RWPE2 (cell line): ENCODE measurements at places on chromosomes 2 and 18.
A peak's percentile ranks its signal among the peaks of the same experiment; 100 is the strongest.

- DNase-seq, result no peak
These were observed 638.7 kb downstream of the ZEB2 start for GRCh38 chr2:143881246-143881645.

- DNase-seq, result no peak
These were observed 395.0 kb downstream of the ZEB2 start for GRCh38 chr2:144124882-144125281.

GRCh38 chr18:70653671-70654070 lies 364.8 kb downstream of the SOCS6 start:
- no peak for DNase-seq

- no peak for DNase-seq
These were observed 65.2 kb downstream of the ZEB2 start for GRCh38 chr2:144454466-144455287.

- DNase-seq, result no peak
These were observed 20.2 kb downstream of the CHST10 start for GRCh38 chr2:100397118-100397860.

DNA sequence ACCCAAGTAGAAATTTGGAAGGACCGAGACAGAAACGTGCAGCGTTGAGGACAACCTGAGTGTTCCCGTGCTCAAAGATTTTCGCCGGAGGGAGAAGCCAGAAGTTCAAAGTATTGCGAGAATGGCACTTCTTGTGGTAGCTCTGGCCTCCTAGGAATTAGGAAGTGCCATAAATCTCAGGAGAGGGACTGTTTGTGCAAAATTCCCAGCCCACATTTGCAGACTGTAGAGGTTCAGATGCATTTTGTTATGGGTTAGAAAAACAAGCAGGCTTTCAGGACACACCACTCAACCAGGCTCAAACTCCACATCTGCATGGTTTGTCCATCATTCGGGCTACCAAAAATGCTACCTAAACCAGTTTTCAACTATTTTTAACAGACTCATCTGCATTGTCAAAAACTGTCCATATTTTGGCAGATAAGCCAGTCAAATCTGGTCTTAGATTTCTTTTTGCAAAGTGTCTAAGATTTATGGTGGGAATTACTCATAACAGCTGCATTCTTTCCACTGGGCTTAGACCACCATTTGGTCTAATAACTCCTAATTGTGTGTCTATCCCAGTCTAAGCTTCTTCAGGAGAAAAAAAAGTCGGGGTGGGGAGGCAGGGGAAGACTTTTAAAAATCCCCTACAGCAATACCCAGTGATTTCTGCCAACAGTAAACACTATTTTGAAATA lies 422.9 kb downstream of the ARHGAP15 start:
- no peak for DNase-seq

DNA sequence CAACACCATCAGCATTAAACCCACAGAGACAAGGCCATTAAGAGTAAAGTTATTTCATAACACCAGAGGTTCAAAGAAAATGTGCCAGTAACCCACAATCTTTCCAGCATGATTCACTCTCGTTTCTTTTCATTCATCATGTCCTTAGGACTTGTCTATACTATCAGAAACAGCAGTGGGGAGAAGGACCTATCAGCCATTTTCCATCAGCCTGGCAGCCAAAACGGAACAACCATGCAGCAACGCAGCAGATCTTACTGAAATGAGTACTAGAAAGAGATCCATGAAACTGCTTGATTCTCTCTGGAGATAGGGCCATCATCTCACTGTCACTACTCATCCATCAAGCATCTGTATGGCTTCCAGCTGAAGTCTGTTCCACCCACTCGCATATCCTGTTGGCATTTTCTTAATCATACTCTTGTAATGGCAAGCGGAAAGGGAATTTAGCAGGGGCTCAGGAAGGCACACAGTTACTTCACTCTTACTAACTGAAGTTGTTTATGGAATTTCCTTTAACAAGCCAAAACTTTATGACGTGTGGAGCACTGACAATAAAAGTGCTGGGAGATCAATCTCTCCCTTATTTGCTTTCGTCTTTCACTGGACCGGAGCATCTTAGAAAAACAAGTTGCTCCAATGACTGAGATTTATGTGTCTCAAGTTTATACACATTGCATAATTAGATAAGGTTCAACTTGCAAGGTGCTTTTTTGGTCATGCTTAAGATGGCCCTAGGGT lies 69.7 kb downstream of the EPHA4 start:
- DNase-seq, result no peak

- DNase-seq, result no peak
These were observed 539 bp downstream of the CYP27A1 start for GRCh38 chr2:218782528-218782844.

DNA sequence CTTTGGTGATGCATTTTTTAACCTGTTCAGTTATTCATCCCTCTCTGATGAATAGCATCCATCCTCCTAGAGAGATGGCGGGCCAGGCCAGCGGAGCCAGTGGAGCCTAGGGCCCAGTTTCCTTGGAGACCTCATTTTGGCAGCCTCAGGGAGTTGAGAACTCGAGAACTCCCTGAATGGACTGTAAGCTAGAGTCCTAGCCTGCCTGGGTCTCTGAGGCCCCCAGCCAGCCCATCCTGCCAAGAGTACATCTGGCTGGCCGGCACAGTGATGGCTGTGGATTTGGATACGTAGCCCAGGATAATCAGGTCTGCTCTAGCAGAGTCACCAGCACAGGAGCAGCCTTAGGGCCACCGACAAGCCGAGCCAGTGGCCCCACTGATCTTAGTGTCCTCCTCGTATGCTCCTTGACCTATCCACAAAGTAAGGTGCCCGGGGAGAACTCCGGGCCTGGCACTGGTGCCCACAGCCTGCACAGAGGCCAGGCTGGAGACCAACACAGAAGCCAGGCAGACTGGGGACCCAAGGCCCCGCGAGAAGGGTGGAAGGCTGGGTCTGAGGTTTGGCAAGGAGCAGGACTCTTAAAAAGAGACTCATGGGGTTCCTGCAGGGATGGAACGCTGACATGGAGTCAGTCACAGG lies 110.5 kb upstream of the MCFD2 start:
- no peak for DNase-seq

DNA sequence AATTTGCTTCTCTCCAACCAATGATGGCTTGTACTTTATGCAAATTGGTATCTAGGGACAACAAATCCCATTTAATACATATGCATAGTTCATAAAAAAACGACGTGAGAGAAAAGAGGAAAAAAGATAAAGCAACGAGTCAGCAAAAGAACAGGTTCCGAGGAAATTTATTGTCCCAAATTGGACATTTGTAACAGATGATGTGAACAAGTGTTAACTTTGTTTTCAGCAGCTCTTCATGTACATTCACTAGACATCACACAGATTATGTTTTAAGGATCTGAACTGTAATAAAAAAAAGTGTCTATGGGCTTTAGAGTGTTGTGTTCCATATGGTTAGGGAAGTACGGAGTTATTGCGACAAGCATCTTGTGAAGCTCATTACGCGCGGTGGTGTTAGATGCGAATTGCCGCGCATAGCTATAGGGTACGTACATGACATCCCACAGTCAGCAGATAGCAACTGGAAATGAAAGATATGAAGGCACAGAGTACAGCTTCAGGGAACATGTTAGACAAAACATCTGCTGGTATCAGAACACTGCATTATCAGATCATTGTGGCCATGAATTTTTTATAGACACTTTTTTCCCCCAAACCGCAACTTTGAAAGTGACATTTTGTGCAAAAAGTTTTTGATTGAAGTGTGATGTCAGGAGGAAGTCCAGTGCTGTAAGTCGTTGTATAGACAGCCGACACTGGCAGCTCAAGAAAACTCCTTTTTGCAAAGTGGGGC lies 1073.1 kb upstream of the FANCL start:
- DNase-seq, result no peak

DNA sequence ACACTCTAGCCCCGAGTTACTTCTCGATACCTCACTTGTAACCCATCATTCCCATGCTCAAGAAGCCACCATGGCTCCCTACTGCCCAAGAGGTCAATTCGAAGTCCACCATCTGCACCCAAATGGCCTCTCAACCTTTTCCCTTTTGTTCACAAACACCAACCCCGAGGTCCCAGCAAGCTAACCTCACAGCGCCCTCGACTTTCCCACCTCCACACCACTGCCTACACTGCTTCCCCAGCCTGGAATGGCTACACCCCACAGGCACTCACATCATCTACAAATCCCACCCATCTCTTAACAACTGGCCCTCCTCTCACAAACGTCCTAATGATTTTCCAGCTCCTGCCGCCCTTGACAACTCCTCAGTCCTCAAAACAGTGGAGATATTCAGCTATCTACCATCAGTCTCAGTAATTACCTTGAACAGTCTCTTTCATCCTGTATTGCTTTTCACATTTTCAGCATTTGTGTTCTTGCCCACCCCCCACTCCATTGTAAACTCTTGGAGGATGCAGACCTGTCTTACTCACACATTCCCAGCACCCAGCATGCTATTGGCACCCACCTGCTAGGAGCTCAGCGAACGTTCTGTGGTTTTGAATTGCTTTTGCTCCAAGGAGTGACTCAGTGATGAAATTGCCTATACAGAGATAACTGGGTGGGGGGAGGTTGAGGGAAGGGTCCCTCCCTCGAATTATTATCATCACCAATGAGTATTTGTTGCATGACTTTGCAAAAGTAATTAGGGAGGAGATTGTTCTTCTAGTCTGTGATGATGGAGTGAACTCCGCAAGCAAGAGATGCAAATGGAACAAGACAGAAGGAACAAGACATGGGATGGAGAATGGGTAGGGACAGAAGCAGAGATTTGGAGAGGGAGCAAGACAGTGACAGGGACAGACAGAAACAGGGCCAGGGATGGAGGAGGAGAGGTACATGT lies 106.8 kb downstream of the CYP26B1 start:
- peak; percentile 76 for DNase-seq

DNA sequence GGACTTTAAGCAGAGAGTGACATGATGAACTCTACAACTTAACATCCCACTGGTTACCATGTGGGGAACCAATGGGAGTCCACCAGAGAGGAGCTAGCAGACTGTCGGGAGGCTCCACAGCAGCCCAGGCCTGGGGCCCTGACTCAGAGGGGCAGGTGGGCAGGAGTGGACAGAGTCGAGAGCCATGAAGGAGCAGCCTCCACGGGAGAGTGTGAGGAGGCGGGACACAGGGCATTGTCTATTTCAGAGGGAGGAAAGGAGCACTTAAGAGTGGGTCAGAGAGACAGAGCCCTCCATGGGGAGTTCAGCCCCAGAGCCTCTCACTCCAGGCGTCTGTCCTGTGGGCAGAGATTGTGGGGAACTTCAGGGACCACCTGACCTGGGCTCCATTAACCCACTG lies 118.7 kb downstream of the CYP26B1 start:
- DNase-seq, result peak; percentile 23

DNA sequence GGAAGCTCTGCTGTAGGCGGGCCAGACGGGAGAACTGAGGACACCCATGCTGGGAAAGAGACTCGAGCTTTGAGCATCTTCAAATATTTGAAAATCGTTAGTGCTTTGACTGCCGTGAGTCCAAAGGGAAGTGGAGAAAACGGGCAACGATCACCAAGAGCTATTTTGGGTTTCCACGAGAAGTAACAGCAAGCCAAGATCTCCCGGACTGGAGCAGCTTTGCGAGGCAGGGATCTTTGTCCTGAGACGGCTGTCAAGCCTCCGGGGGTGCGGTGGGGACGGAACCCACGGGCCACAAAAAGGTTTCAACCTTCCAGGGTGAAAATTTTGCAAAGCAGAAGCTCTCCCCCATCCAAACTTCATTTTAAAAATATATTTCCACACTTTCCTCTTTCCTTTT lies 195.8 kb downstream of the NDUFA10 start:
- no peak for DNase-seq

GRCh38 chr2:223669453-223670225 lies 67.5 kb upstream of the SCG2 start:
- no peak for DNase-seq

- no peak for DNase-seq
These were observed 12.7 kb upstream of the CREG2 start for GRCh38 chr2:101400048-101400447.

- DNase-seq, result no peak
These were observed 347.8 kb downstream of the DSC3 start for GRCh38 chr18:30694773-30695172.

GRCh38 chr2:24477229-24477628 lies 13.8 kb upstream of the NCOA1 start:
- no peak for DNase-seq

DNA sequence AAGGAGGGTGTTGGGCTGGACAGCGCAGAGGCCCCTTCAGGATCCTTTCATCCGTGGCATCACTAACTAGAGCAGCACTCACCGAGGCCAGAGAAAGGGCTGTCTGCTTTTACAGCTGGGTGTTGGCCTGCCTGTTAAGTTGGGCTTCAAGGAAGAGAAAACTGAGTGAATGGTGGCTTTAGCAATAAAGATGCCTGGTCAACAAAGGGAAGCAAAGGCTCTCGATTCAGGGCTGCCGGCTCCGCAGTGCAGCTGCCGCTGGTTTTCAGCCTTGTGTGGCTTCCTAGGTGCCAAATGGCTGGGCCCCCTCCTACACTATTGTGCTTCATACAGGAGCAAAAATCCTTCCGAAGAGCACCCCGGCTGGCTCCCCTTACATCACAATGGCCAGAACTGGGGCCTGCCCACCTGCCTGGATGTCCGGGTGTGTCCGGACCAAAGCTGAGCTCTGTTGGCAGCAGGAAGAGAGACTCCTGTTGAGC lies 61.0 kb upstream of the GPR45 start:
- DNase-seq, result no peak

- no peak for DNase-seq
These were observed 1.1 kb upstream of the EPC2 start for GRCh38 chr2:148643421-148643820.

- no peak for DNase-seq
These were observed 64.9 kb downstream of the ZNF521 start for GRCh38 chr18:25287106-25287505.

DNA sequence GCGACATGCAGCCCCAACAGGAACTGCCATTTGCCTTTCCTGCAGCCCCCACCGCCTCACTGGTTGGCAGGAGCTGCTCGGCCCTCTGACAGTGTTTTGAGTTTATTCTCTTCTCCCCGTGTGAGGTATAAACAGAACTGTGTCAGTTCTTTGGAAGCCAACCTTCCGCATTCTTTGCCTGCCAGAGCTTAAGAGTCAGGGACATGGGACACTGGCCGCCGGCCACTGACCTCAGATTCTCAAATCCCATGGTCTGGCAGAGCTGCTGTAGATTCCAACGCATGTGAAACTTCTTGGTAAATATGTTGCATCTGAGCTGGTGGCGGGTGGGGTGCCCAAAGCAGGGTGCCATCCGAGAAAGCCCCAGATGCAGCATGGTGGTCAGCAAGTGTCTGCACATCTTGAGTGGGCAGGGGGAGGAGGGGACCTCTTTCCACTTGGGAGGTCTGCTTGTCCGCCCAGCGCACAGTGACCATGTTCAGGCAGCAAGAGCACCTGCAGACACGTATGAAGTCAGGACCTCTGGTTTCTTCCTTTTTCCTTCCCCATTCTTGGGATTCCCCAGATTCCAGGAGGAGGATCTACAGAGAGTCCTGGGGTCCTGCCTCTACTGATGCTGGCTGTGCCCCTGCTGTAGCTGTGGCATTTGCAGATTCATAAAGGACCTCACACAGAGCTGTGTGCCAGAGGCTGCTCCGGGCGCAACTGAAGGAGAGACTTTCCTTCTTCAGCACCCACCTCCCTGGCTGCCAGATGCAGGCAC lies 23.8 kb downstream of the ASB18 start:
- no peak for DNase-seq

- DNase-seq, result peak; percentile 69
These were observed 234.2 kb downstream of the ASXL3 start for GRCh38 chr18:33812186-33812585.
